OCI-LY7 (cell line): ENCODE measurements at places on chromosomes 6 and 20. TPM values are rescaled to one million over a fixed set of nuclear protein-coding genes. Genes with fewer than 3 reads are reported as not detected.

GRCh38 chr6:77397561-77397960 lies 65.7 kb downstream of the HTR1B start:
- DNase-seq: no peak

The C6orf58 gene
- total RNA-seq: not detected in 2 replicates

The PLCB4 gene
- total RNA-seq: not detected in 2 replicates

DNA sequence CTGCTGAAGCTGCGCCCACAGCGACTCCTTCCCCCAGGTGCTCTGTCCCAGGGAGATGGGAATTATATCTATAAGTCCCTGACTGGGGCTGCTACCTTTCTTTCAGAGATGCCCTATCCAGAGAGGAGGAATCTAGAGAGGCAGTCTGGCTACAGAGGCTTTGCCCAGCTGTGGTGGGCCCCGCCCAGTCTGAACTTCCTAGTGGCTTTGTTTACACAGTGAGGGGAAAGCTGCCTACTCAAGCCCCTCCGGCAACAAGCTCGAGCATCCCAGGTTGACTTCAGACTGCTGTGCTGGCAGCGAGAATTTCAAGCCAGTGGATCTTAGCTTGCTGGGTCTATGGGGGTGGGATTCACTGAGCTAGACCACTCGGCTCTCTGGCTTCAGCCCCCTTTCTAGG lies 152.5 kb upstream of the MAP3K7 start:
- no peak for DNase-seq

GRCh38 chr6:167981916-167982462 lies 15.5 kb upstream of the KIF25 start:
- no peak for DNase-seq

DNA sequence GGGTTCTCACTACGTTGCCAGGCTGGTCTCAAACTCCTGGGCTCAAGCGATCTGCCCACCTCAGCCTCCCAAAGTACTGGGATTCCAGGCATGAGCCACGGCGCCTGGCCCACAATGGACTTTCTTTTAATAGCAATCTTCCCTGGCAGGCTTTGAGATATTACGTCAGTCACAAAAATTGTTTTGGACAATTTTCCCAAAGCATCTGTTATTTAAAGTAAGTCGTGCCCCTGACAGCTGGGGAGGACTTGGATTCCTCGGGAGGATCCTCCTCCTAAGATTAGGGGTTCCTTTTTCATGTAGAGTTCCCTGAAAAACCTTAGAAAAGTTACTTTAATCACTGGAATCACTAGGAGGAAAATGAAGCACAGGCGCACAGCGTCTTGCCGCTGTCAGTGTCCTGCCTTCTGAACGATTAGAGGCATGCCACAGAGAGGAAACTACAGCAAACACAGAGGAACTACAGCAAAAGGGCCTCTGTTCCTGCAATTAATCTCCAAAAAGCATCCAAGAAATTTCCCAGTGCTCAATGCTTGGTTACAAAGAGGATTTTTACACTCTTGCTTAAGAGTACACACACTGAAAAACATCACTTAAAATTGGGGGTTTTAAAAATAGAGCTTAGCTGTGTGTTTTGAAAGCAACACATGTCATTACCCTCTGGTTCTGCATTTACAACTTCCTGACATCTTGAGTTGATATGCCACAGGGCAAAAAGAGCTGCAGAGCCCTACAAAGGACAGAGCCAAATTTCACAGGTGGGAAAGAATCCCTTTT lies 4.5 kb downstream of the ACSS1 start:
- DNase-seq: no peak

DNA sequence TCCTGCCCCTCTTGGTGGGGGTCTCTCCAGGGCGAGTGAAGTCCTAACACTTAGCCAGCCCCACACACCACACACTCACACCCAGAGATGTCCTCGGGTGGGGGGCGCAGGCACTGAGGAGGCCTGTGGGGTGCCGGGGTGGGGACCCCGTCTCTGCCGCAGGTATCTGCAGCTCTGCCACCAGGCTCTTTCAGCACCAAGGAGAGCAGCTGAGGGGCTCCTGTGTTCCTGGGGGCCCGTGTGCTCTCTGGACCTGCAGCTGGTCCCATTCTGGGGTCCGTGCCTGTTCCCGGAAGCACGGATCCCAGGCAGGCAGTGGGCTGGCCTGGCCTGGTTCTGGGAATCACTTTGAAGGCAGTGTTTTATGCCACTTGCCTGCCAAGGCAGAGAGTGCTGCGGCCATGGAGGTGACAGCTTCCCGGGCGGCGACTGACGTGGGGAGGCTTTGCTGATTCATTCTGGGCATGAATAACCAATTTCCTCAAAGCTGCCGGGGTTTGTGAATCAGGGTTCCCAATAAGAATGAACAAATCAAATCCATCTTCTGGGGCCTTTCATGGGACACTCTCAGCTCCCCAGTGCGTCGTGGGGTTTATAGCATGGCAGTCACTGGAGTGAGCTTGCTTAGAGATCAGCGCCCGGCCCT lies 54.4 kb upstream of the SLCO4A1 start:
- DNase-seq: no peak

DNA sequence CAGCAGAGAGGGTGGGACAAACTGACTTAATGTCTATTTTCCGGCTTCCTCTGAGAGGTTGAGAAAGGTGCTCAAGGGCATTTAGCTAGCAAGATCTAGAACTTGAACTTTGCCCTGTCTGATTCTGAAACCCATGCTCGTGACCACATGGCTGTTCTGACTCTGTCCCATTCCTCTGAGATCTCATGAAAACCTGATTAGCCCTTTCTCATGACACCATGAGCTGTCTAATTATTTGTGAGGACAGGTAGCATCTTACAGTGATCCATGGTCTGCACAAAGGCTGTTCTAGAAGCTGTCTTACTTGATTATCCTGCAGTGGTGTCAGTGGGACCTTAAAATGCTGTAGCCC lies 89.6 kb upstream of the TOX2 start:
- DNase-seq: no peak

- no peak for DNase-seq
These were observed 17.1 kb downstream of the VPS52 start for GRCh38 chr6:33254591-33254990.

DNA sequence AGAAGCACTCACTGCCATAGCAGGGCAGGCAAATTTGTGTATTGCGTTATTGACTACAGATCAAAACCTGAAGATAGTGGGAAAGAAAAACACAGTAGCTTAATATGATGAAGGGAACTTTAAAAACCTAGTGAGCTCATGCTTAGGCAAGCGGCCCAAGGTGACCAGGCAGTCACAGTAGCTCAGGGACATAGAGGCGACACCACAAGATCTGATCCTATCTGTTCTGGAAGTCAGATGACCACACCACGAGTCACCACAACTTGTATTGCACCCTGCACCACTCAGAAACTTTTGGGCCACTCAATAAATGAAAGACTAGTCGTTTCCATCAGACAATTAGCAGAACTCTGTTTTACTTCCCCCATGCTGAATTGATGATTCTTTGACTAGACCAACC lies 4.9 kb downstream of the CLIC5 start:
- DNase-seq: no peak

The HSD17B8 gene
- 18.8 and 23.5 TPM in 2 replicates for total RNA-seq

The DNAH8 gene
- total RNA-seq: not detected in 2 replicates

The NKAIN4 gene
- total RNA-seq: not detected in 2 replicates

GRCh38 chr6:144688713-144689112 lies 403.6 kb downstream of the UTRN start:
- DNase-seq: no peak

The FAM217A gene
- not detected in 2 replicates for total RNA-seq

The AFG1L gene
- total RNA-seq: 8.9 and 11.5 TPM in 2 replicates

GRCh38 chr6:16827627-16828026 lies 66.4 kb upstream of the ATXN1 start:
- no peak for DNase-seq
